Activated CD4-positive, alpha-beta T cell treated with anti-CD3 and anti-CD28 coated beads, Interleukin-2, Interleukin-4, amounts not matched to agents 100 ng/mL and 50 ng/mL, durations not matched to agents 16 hours and 8 hours (primary cell): ENCODE measurements at places on chromosomes 5 and 9.

- DNase-seq: no peak
These were observed 36.9 kb downstream of the LMX1B start for GRCh38 chr9:126650404-126651341.

- DNase-seq: no peak
These were observed 37.4 kb downstream of the C9orf152 start for GRCh38 chr9:110170357-110171257.

DNA sequence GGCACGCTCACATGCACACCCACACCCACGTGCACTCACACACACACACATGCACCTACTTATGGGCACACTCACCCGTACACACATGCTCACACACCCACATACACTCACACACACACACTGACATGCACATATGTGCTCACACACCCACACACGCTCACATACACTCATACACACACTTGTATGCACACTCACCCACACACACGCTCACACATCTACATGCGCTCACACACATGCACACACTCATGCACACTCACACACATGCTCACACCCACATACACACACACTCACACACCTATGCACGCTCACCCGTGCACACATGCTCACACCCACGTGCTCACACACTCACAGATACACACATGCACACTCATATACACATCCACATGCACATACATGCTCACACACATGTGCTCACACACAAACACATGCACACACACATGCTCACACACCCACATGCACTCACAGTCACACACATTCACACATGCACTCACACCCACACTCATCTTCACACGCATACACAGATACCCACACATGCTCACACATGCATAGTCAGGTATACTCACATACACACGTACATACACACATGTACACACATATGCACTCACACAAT is 138.3 kb downstream of the OLFM1 start:
- no peak for DNase-seq

- DNase-seq: no peak
These were observed 158.0 kb downstream of the DMRT2 start for GRCh38 chr9:1208157-1208556.

DNA sequence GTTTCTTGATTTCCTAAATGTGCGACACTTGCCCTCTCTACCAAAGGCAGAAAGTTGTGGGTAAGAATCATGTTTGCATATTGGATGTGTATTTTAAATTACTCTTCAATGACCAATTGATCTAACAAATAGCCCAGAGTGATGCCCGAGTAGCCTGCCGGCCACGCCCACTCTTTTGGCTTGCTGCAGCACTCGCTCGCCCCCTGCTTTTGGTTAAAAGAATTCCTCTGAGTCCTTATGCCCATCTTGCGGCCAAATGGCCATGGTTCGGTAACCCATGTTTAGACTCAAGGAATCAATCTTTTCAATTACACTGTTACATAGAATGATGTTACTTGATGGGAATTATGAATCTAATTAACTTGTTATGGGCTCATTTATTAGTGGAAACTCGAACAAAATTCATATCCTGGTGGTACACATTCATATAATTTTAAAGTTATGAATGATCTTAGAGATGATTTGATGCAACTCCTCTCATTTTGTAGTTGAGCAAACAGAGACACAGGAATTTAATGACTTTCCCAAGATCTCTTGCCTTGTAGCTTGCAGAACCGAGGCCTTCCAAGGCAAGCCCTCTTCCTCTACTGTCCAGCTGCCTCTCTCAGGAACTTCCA is 36.5 kb downstream of the PPIC start:
- DNase-seq: peak; percentile 27

DNA sequence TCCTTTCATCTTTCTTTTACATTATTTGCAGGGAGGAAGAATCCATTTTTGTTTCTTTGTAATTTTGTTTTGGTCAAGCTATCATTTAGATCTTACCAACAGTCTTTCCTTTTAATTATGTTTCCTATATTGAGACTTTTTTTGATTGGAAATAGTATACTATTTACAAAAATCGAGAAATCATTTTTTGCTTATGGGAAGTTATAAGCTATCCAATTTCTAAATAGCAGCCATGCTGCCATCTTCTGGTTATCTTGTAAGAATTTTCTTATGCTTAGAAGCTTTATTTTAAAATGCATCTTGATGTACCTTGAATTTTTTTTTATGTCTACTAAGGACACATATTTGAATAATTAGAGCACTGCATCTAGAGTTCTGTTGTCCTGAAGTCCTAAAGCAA is 821.2 kb downstream of the PTPRD start:
- no peak for DNase-seq

GRCh38 chr9:86858009-86858408 is 89.3 kb downstream of the GAS1 start:
- no peak for DNase-seq

DNA sequence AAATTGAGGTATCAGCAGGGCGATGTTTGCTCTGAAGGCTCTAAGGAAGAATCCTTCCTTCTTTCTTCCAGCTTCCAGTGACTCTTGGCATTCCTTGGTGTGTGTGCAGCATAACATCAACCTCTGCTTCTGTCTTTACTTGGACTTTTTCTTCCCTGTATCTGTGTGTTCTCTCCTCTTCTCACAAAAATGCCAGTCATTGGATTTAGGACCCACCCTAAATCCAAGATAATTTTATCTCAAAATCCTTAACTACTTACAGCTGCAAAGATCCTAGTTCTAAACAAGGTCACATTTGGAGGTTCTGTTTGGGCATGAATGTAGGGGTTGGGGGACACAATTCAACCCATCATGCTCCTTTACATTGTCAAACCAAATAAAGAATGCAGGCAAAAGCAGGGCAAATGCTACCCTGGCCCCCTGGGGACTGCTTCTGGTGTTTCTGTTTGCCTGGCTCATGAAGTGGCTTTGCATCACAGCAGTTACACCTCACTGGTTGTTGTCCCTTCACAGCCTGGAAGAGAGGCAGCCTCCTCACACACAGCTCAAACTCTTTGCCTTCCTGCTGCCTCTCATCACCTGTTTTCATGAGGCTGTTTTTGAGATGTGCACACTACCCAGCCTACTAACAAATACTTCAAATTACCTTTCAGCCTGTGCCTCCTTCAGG is 64.8 kb upstream of the PLCXD3 start:
- DNase-seq: no peak

DNA sequence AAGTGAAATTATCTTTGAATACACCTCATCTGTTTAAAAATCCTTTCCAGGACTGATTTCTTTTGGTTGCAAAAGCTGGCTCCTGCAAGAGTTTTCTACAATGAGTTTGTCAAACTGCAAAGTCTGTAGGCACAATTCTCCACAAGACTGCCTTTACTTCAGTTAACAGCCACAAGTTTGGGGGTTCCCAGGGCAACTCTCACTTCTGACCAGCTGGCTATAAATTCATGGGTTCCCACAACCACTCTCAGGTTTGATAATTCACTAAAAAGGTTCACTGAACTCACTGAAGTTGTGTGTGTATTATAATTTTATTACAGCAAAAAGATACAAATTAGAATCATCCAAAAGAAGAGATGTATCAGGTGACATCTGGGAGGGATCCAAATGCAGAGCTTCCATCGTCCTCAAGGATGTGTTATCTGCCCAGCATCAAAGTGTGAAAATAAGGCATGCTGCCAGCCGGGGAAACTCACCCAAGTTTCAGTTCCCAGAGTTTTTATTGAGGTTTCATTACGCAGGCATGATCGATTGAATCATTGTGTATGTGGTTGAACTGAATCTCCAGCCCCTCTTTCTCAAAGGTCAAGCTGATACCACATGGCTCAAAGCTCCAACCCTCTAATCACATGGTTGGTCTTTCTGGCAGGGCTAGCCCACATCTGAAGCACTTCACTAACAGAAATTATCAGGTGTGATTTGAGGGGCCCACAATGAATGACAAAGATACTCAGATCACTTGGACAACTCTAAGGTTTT is 19.0 kb upstream of the PSIP1 start:
- DNase-seq: no peak

DNA sequence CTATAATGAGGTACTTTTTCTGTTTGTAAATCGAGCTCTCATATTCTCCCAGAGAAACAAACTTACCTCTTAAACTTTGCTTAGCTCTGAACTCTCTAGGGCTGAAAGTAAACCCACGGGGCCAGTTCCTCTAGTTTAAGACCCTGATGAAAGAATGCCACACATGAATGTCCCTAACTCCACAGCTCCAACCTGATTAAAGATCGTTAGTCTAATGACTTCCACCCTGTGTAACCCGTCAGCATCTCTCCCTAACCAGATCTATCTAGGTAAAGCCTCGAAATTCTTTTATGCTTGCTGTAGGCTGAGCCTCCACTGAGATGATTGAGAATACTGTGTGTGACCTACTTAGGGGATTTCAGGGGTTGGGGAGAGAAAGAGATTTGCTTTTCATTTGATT is 27.0 kb downstream of the ADRA1B start:
- DNase-seq: no peak
